Hepatic stellate cell (primary cell): ENCODE measurements at places on chromosomes 11 and 22.
A peak's percentile ranks its signal among the peaks of the same experiment; 100 is the strongest.

DNA sequence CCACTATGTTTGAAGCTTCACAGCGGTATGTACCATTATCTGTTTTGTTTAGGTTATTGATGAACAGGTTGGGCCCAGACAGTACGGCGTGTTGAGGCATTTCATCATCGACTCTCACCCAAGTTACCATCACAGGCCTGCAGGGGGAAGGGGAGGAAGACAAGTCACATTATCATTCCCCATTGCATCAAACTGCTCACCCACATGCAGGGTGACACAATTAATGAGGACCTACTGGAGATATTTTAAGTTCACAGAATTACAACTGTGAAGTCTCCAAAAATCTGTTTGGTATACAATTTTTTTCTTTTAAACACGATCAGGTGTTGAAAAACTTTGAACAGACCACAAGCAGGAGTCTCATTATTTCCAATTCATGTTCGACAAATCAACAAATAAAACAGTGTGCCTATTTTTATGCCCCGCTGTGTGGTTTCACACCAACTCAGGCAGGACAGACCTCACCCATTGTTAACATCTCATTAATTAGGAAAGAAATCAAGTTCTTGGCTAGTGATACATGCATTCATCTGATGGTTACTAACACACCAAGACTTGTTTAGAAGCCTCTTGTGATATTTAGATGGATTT, 289.5 kb downstream of the CADM1 start:
- DNase-seq: no peak

- no peak for DNase-seq
Measured at GRCh38 chr11:115282923-115283322, 221.3 kb downstream of the CADM1 start.

GRCh38 chr11:74397501-74398243, 561 bp downstream of the PGM2L1 start:
- DNase-seq: peak; percentile 22

DNA sequence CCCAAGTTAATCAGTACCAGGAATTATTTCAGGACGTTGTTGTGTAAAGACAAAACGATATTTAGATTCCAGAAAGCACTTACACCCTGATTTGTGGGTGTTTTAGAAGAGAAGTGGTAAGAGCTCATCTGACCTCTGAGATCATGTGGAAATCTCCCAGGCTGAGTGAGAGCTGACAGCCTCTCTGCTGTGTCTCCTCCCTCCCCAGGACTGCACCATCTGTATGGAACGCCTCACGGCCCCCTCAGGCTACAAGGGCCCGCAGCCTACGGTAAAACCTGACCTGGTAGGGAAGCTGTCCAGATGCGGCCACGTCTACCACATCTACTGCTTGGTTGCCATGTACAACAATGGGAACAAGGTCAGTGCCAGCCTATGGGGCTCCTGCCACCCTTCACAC, 20.0 kb downstream of the DTX4 start:
- no peak for DNase-seq

GRCh38 chr22:19972652-19973550, 31.3 kb upstream of the TXNRD2 start:
- DNase-seq: no peak

- no peak for DNase-seq
Measured at GRCh38 chr22:19607192-19608002, 83.2 kb upstream of the CLDN5 start.

- no peak for DNase-seq
Measured at GRCh38 chr22:44723801-44724200, 21.8 kb downstream of the PRR5 start.

DNA sequence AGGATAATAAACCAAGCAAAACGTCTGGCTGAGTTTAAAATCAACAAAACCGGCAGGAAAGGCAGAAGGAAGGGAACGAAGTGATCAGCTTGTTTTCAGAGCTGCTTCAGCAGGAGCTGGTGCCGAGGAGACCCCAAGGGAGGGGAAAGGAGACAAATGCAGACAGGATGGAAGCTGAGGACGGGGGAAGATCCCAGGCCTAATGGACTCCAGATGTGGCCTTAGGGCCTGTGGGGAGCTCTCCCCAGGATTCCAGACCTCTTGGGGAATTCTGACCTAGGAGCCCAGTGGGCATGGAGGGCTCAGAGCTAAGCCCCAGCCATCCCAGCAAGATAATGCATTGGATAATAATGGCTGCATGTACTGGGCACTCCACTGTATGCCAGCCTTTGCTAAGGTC, 211.4 kb upstream of the NARS2 start:
- no peak for DNase-seq

GRCh38 chr11:18578975-18579598, 9.4 kb downstream of the UEVLD start:
- DNase-seq: no peak

GRCh38 chr11:112226831-112227401, 688 bp downstream of the PTS start:
- peak; percentile 49 for DNase-seq

DNA sequence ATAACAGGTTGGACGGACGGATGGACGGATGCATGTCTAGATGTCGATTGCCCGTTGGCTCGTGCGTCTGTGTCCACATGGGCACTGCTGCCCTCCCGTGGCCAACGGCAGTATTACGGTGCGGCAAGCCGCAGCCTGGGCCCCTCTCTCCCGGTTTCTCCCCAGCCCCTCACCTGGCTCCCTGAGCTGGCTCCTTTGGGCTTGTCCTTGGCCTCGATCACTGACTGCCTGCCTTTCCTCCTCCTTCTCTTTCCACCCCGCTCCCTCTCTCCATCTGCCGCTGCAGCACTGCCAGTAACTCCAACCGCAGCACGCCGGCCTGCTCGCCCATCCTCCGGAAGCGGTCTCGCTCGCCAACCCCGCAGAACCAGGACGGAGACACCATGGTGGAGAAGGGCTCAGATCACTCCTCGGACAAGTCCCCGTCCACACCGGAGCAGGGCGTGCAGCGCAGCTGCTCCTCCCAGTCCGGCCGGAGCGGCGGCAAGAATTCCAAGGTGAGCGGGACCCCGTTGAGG, 77.3 kb downstream of the SCN3B start:
- peak; percentile 87 for DNase-seq

- DNase-seq: no peak
Measured at GRCh38 chr11:66861774-66862558, 5.1 kb downstream of the LRFN4 start.

DNA sequence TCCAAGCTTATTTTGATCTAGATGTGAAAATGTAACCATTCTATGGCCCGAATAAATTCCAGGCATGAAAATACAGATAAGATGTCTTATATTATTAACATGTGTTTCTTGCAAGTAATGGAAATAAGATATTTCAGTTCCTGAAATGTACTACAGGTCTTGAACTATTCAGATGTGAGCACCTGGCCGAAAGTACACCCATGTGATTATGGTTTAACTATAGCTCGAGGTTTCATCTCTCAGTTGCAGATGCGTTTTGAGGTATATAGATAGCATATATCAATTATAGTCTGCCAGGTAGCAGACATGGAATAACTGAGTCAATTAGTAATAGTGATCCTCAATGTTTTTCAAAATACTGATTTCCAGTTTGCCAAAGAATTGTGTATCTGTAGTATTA, 68.3 kb downstream of the DDIAS start:
- DNase-seq: no peak

- no peak for DNase-seq
Measured at GRCh38 chr11:19683862-19684491, 28.7 kb upstream of the NAV2 start.
